ENCODE measurements at places on chromosomes 5 and 9. TPM values are rescaled to one million over a fixed set of nuclear protein-coding genes. Genes with fewer than 3 reads are reported as not detected.

SPINK4 gene
- not detected for total RNA-seq

DNA sequence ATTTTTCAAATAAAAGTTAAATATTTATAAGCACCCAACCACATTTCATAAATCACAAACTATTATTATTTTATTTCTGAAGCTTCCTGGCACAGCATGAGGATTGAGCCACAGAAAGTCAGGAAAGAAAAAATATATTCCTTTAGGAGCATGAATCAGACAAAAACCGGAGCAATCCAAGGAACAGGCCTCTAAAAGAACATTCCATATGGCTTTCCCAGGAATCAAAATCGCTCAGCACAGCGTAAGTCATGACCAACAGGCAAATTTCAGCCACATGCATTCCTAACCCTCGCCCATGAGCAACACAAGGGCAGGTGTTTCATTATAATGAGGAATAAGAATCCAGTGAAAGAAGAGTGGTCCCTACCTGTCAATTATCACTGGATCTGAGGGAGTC is 26.7 kb downstream of the EBF1 start:
- peak; percentile 70 for DNase-seq

GRCh38 chr5:40227931-40228330 is 451.8 kb upstream of the PTGER4 start:
- no peak for DNase-seq

GRCh38 chr9:83986765-83987401 is 6.3 kb downstream of the RMI1 start:
- peak; percentile 75 for DNase-seq

PCSK1 gene
- total RNA-seq: not detected

DNA sequence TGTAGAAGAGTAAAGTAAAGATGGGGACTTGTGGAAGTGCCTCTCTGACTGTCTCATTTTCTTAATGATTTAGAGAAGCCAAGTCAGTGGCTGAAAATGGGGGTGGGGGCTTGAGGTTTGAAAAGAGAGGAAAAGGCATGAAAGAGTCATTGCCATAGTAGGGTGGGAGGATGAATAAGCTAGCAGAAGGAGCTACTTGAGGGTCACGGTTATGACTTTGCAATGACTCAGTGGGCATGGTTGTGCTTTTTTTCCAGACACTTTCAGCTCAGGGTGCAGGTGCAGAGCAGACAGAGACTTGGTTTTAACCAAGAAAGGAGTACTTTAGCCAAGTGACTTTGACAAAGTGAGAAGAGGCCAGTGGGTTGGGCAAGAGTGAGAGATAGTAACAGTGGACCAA is 117.8 kb downstream of the PTTG1 start:
- DNase-seq: no peak

GRCh38 chr5:157983906-157984551 is 125.1 kb upstream of the CLINT1 start:
- no peak for DNase-seq

TMEM174 gene
- total RNA-seq: not detected

SNCAIP gene
- not detected for total RNA-seq

- no peak for DNase-seq
Measured at GRCh38 chr5:15132816-15133405, 261.3 kb upstream of the ANKH start.

DNA sequence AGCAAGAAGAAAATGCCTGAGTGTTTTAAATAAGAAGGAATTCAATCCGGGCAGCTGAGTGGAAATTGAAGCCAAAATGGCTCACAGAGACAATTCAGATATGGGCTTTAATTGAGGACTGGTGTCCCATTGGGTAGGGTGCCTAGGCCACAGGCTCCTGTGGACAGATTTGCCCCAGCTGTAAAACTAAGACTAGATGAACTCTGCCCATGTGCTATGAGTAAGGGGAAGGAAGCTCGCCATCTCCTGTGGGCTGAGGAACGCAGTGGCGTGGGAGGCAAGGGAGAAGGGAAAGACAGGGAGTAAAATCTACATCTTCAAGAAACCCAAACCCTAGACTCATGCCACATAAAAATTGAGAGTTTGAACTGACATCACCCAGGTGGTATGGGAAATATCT is 66.1 kb downstream of the KLHL3 start:
- no peak for DNase-seq

AQP3 gene
- total RNA-seq: 16.4 TPM
